Activated naive CD4-positive, alpha-beta T cell treated with anti-CD3 and anti-CD28 coated beads, Interleukin-2, amount 10 ng/mL, durations not matched to agents 7 days and 5 days (primary cell): ENCODE measurements at places on chromosomes 7 and 10.
A peak's percentile ranks its signal among the peaks of the same experiment; 100 is the strongest.

GRCh38 chr10:44925224-44925623 lies 14.1 kb downstream of the TMEM72 start:
- DNase-seq: peak; percentile 38

- no peak for DNase-seq
Observed at GRCh38 chr7:148397056-148397455, 193.5 kb upstream of the C7orf33 start.

- no peak for DNase-seq
Observed at GRCh38 chr7:20407585-20408466, 77.1 kb downstream of the ITGB8 start.

DNA sequence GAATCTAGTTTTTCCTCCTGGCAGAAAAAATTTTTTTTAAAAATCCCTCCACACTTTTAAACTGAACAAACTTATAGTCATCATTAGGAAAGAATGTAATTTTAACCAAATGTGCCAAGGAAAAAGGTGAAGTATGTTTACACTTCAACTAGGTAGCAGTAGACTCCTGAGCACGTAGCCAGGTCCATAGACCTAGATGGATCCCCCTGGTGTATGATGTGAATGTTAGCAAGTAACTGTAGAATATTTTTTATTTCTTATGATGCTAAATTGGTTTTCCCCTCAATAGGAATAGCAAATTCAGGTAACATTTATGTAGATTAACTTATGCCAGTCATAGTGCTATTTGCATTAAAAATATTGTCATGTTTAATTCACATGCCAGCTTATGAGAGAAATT lies 19.6 kb downstream of the CABCOCO1 start:
- DNase-seq: no peak

- no peak for DNase-seq
Observed at GRCh38 chr10:42519761-42520460, 118.5 kb downstream of the ZNF33B start.
